ENCODE measurements at places on chromosomes 16 and 17.

GRCh38 chr16:10992797-10993196, 48.4 kb downstream of the CLEC16A start:
- no peak for DNase-seq

DNA sequence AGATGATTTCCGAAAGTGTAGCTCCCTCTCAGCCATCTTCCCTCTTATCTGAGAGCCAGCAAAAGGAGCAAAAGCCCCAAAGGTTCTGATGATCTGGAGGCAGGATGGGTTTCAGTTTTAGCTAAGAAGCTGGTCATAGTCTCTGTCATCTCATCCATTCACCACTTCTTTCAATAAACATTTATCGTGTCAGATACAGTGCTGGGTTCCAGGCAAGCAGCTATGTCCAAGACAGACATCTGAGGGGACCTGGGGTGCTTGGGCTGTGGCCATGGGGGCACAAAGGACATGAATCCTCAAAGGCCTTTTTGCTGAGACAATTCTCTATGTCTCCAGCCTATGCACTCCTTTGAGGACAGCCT, 1.0 kb upstream of the ETV4 start:
- DNase-seq = no peak

- no peak for DNase-seq
These were observed 13.3 kb downstream of the JUP start for GRCh38 chr17:41773190-41773588.

DNA sequence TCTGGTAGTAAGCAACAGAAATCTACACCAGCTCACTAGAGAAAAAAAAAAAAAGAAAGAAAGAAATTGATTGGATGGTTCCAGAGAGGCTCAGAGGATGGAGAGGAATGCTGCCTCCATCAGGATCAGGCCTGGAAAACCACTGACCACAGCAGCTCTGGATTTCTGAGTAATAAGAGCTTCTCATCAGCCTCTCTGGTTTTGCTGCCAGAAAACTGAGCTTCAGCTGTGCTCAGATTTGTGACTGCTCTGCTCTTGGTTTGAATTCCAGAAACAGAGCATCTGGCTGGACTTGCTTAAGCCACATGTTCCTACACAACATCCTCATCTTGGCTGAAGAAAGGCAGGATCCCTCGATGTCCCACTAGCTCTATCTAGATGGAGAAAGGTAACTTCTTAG, 25.9 kb downstream of the IRX6 start:
- no peak for DNase-seq

GRCh38 chr17:34024806-34025551, 230.1 kb upstream of the CCL2 start:
- DNase-seq = no peak

GRCh38 chr16:57935904-57936303, 35.0 kb downstream of the CNGB1 start:
- no peak for DNase-seq

GRCh38 chr17:77608431-77608830, 350.1 kb upstream of the TNRC6C start:
- DNase-seq = no peak

- no peak for DNase-seq
These were observed 5.8 kb downstream of the SEPHS2 start for GRCh38 chr16:30439720-30440348.

- DNase-seq = no peak
These were observed 56.0 kb downstream of the ZFPM1 start for GRCh38 chr16:88508868-88509748.

DNA sequence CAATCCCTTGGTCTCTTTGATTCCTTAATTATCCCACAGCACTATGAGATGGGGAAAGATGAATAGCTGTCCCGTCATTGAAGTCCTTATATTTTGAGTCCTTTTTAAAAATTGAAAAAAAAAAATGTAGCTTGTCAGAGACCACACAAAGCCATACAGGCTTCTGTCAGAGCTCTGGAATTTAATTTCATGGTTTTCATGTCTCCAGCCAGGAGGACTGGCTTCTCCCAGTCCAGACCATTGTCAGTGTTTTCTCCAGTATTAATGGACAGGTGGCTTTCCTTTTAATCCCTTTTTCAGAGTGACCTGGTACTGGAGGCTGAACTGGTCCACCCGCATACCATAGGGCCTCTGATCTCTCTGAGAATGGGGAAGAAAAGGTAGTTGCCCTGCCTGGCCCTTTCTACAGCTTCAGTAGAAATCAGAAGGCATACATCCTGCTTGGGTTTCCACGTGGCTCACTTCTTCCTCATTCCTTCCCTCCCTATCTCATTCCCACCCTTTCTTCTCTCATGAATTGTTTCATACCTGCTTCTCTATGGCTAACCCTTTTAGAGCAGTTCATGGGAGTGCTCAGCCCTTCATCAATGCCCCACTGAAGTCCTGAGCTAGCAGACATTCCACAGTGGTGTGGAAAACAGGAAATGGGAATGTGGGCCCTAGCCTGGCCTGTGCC, 29.1 kb downstream of the TRIM16 start:
- no peak for DNase-seq

GRCh38 chr17:81930142-81931125, 2.9 kb upstream of the MAFG start:
- DNase-seq = no peak

- DNase-seq = no peak
These were observed 1.3 kb upstream of the CDH3 start for GRCh38 chr16:68643847-68644246.

DNA sequence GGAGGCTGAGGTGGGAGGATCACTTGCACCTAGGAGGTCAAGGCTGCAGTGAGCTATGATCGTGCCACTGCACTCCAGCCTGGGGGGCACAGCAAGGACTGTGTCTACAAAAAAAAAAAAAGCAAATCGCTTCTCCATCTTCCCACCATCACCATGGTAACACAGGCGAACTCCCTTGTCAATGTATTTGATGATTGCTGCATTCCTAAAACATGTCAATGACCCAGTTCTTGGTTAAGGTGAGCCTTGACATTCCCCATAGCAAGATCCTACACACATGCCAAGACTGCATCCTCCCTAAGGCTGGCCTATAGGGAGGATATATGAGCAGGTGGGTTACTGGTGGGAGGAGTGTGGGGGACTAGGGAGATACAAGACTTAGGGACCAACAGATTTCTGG, 12.2 kb downstream of the CNTNAP1 start:
- DNase-seq = no peak

GRCh38 chr16:73124097-73124652, 76.2 kb upstream of the ZFHX3 start:
- DNase-seq = no peak

- no peak for DNase-seq
These were observed 2.4 kb downstream of the OSGIN1 start for GRCh38 chr16:83955218-83956130.

DNA sequence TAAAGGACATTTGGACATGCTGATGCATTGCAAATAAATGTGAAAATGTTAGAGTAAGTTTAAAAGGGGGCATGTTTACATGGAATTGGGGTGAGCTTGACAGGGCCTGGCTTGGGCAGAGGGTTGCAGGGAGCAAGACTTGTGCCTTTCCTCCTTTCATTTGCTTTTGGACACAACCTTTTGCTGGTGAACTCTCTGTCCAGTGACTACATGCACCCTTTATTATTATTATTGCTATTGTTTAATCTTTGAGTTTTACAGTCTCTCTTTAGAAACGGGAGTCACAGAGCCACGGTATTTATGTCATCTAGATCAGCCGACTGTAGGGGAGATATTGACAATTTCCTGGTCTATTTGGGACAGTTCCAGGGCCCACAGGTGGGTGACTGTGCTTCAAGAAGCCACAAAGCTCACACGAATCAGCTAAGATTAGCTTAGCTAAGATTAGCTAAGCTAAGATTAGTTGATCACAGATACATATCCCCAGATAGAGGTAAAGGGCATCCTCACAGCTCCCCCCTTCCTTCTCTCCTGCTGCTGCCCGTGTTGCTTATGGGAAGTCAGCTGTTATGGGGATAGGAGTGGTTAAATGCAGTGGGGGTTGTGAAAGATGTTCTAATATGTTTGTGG, 28.9 kb upstream of the ETV4 start:
- DNase-seq = no peak

GRCh38 chr17:37410357-37410756, 3.7 kb downstream of the TADA2A start:
- DNase-seq = no peak

- DNase-seq = no peak
These were observed 83.6 kb downstream of the C16orf78 start for GRCh38 chr16:49457196-49457595.

DNA sequence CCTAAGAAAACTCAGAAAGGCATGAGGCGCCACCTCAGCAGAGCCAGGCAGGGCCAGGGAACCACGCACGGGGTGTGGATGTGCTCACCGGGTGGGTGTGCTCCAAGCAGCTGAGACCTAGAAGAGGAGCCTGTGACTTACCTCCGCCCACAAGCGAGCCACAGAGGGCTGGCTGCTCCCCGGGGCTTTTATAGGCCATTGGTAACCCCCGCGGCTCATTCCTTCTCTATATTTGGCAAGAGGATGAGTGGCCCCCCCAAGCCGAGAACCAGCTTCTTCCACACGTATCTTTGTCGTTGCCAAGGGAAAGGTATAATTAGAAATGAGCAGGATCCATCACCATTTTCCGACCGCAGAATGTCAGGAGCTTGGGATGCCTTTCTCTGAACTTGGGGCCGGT, at the start of gene MYH3:
Gene MYH3, minus strand, starts transcription at position 162 of the 400 bp plus-strand sequence. CDS start 2,245 bp downstream, outside the sequence.
- DNase-seq = no peak

- no peak for DNase-seq
These were observed 6.4 kb upstream of the NPRL3 start for GRCh38 chr16:144797-145252.

DNA sequence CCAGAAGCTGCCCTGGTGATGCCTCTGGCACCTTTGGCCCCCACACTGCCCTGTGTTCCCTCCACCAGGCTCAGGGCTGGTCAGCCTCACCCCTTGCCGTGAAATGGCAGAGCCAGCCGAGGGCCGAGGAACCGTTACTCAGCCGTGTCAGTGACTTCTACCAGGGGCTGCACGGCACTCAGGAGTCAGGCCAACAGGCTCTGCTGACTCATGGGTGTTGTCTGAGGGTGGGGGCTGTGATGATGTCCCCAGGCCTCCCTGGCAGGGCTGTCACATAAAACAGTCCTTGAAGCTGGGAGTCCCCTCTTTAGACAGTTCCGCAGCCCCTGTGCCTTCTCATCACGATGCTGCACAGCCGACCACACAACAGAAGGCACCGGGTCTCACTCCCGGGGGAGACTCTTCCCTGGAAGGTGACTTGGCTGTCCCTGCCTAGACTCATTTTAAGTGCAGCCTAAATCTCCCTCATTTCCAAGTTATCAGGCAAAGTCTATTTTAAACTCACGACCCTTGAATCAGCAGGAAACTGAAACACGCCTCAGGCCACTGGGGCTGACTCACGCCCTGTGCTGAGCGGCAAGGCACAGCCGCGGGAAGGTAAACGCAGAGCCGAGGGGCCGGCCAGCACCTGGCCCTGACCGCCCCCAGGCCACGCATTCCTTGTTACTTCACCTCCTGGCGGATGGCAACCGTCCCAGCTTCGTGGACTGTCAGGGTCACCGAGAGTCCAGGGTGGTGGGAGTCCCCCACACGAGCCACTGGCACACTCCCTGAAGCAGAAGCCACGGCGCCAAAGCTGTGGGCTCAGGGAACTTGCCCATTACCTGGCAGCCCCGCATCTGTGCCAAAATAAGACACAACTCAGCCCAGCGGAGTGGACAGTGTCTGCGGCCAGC, 102.6 kb downstream of the ZNF778 start:
- no peak for DNase-seq

DNA sequence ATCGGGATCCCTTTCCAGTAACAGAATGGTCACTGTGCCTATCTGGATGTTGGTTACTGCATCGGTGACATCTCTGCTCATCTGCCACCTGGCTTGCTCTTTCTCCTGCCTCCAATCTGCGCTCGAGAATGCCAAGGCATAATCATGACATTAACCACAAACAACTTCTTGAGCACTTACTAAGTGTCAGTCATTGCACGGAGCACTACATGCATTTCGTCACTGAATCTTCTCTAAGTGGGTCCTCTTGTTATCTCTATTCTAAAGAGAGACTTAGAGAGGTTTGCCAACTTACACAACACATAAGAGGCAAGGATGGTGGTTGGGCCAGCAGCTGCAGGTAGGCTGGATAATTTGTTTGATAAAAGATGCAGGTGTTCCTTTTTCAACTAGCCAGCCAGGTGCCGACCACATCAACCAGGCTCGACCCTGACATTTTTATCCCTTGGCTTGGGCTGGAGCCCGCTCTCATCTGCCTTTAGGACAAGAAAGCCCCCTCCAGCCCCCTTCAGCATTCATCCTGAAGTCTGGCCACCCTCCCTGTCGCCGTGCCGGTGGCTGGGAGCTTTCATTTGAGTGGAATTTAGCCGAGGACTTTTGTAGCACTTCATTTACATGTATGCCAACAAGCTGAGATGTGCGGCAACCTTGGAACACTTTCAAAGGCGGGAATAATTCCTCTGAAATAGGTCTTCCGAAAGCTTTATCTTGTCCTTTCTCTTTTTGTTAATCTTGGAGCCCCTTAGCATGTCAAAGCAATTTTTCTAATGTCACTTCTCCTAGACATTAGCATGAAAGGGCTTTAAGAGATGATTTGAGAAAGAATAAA, 89.3 kb upstream of the NKD1 start:
- no peak for DNase-seq

DNA sequence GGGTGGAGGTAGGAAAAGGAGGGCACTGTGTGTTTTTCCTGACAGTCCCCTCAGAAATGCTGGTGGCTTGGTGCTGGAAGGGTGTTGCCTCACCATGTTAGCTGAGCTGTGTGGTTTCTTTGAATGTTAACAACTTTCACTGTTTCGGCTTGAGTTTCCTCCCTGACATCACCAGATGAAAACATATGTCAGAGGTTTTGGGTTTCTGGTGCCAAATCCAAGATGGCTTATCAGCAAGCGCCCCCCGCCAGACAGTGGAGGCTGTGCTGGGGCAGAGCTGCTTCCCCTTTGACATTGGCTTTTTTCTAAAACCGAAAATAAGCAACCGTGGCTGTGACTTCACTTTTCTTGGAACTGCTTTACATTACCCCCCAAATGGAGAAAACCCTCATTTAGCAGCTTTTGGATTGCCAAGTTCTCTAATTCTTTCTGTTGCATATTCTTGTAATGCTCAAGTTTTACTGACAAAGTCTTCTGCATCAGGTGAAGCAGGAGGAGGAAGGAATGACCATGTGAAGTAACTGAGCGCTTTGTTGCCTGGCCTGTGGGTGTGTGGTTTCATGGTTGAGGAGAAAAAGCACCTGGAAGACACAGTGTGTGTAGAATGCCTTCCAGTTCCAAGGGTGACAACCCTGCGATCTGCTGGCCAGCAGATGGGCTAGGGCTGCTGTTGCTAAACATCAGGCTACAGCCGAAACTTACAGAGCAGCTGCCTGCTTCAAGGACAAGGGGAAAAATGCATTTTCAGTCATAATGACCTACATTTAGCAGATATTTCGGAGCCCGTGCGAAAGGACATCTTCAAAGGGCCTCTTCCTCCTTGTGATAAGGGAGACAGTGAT, 9.7 kb downstream of the RMI2 start:
- DNase-seq = peak; percentile 43

GRCh38 chr17:32117399-32117798, 24.9 kb upstream of the RHOT1 start:
- DNase-seq = no peak

- no peak for DNase-seq
These were observed 10.7 kb downstream of the SGSM2 start for GRCh38 chr17:2347805-2348685.
